ENCODE measurements at places on chromosomes 6 and 20.

DNA sequence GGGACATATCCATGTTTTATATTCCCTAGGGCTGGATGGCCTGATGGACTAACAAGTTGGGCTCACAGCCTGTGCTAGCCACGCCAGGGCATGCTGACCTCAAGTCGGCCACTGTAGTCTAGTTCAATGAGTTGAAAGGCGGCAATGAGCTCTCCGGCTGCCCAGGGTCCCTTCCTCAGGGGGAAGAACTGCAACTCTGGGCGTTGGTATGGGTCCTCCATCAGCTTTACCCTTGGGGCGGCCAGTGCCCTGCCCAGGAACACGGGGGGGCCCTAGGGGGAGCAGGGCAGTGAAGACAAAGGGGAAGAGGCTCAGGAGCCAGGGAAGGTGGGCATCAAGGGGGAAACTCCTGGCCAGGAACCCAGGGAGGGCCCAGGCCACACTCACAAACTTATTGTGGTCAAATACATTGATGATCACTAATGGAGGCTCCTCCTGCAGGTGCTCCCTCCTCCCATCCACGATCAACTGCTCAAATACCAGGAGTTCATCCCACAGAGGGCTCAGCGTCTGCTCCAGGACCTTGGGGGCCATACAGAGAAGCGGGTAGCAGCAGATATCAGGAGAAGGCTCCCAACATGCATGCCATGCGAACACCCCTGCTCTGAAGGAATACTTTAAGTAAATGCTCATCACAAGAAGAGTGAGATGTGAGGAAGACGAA is 32.8 kb upstream of the SPAG4 start:
- DNase-seq = no peak

DNA sequence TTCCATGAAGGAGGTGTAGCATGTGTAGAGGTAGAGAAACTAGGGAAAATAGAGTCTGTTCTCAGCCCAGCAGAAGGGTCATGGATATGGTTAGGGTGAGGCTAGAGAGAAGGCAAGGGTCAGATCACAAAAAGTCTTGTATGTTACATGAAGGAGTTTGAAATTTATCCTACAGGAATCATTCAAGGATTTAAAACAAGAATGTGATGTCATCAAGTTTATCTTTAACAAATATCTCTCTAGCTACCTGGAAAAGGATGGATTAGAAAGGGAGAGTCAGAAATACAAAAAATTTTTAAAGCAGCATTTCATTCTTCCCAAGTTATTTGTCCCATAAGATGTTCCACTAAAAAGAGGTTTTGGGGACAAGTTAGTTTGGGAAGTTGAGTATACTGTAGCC is 4.4 kb upstream of the CHD6 start:
- no peak for DNase-seq

- no peak for DNase-seq
These were observed 61.1 kb upstream of the SPTLC3 start for GRCh38 chr20:12947691-12948090.

GRCh38 chr20:40160097-40160550 is 528.9 kb downstream of the MAFB start:
- peak; percentile 26 for DNase-seq

- DNase-seq = no peak
These were observed 225.4 kb upstream of the TSHZ2 start for GRCh38 chr20:52746770-52747169.

- no peak for DNase-seq
These were observed 18.4 kb downstream of the PDE7B start for GRCh38 chr6:135869857-135870256.

DNA sequence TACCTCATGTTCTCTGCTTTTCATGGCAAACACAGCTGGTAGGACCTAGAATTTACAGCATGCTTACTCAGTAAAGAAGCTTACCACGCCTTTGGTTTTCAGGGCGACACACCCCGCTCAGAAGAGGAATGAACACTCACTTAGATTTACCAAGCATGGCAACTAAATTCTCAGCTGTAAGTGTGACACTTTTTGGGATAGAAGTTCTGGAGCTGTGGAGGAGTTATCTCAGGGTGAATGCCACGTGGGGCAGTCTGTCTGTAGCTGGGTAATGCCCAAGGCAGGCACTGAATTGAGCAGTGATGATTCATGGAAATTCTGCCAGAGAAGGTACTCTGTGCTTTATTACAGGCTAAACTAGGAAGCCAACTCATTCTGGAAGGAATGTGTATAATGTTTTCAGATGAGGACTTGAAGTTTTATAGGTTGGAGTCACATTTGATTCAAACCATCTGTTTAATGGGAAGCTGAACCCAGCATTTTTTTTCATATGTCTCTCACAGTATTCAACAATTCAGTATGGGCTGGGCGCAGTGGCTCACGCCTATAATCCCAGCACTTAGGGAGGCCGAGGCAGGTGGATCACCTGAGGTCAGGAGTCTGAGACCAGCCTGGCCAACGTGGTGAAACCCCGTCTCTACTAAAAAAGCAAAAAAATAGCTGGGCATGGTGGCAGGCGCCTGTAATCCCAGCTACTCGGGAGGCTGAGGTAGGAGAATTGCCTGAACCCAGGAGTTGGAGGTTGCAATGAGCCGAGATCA is 3.5 kb upstream of the PRIM2 start:
- DNase-seq = no peak

DNA sequence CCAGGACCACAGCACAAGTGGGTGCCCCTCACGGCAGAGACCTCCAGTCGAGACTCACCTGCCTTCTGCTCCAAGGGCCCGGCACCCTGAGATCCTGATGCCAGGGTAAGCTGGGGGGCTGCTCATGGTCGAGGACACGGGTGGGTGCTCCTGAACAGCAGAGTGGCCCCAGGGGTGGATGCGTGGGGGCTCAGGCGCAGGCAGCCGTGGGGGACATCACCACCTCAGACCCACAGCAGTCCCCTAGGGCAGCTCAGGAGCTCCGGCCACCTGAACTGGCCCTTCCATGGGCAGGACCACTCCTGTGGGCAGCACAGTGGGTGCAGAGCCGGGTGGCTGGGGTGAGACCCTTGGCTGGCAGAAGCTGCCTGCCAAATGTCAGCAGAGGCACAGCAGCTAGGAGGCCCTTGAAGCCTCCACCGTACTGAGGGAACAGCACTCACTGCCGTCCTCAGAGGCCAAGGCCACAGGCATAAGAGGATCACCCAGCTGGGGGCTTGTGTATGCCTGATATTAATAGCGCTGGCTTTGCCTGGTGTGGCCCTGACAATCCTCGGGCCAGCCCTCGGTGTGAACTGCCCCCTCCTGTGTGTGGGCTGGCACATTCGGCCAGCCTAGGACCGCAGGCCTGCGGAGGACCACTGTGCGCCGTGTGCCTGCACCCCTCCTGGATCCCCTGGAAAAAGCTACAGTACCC is 5.4 kb downstream of the UCKL1 start:
- no peak for DNase-seq

DNA sequence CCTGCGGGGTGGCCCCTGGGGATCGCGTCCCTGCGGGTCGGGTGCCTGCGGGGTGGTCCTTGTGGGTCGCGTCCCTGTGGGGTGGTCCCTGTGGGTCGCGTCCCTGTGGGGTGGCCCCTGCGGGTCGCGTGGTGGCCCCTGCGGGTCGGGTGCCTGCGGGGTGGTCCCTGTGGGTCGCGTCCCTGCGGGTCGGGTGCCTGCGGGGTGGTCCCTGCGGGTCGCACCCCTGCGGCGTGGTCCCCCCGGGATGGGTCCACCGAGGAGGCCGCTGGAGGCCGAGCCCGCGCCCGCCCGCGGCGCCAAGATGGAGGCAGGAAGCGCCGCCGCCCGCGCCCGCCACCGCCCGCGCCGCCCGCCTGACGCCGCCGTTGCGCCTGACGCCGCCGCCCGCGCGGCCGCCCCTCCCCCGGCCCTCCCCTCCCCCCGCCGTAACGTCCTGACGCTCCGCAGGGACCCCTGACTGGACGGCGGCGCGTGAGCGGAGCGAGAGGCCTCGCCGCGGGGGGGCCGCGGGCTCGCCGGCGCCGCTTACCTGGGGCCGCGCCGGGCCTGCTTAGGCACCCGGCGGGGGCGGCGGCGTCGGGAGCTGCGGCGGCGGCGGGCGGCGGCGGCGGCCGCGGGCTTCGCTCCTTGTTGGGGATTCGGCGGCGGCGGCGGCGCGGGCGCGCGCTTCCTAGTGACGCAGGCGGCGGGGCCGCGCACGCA is at the start of gene GMEB2:
TSS of gene GMEB2 (minus strand) at position 678 of the 705 bp plus-strand sequence. CDS start 7,704 bp downstream, outside the sequence.
- peak; percentile 78 for DNase-seq

DNA sequence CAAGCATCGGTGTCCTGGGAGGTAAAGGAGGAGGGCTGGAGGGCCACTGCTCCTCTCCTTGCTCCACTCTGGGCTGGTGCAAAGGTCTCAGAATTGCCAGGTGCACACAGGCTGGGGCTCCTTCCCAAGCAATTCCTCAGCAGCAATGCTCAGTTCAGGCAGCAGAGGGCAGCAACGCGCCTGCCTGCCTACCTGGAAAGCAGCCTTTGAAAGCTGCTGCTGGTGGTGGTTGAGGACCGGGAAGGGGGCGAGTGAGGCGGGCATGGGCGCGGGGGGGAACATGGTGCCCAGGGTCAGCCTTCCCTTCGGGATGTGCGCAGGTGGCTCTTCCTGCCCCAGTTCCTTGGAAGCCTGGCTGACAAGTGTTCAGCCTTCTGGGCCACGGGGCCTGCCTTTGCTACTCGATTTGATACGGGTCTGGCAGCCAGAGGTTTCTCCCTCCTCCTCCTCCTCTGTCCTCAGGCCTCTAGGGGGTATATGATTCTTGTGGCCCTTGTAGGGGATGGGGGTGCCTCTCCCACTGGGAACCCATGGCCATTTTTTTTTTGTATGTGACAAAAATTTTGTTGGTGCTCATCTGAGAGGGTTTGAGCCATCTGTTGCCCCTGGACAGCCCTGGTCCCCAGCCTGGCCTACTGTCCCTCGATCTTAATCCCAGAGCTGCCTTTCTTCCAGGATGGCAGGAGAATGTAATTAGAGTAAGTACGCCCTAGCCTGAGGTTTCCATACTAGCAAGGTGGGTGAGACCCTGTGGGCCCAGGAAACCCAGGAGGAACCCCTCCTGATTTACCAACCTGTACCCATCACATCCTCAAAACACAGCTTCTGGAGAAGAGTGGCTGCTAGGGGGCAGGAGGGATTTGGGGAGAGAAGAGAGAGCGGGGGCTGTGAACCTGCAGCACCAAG is 20.1 kb downstream of the MRPS18A start:
- peak; percentile 90 for DNase-seq

- peak; percentile 40 for DNase-seq
These were observed 5.6 kb upstream of the HLA-DOA start for GRCh38 chr6:33014841-33015634.

DNA sequence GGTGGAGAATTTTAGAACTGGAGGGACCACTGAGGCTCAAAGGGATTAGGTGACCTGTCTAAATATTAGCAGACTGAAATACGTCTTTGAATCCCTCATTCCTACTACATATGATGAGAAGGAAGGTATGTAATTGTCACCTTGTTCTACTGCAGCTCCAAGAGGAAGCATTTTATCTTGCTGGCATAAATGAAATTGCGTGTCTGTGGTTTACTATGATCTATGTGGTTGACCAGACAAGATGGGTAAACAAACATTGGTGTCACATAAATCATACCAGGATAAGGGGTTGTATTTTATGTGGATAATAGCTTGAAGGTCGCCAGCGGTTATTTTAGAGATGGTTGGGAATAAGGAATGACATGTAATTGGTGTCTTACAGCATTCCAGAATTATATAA is 78.2 kb downstream of the LAMA4 start:
- no peak for DNase-seq

DNA sequence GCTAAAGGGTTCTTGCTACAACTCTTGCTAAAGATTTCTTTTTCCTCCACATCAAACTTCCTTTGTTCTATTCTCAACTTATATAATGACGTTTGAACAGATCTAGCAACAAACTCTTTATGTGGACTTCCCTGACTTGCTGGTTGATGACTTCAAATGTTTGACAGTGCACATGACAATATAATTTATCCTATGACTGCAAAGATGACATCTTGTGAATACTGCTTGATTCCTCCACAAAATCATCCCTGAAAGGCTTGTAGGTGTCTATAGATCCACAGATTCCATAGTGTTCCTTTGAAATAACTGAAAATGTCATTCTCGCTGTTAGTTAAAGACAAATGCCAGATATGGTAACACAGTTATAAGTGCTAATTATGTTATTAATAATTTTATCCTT is 478.9 kb downstream of the NKAIN2 start:
- no peak for DNase-seq

- no peak for DNase-seq
These were observed 373.4 kb upstream of the AGPAT4 start for GRCh38 chr6:161647234-161647633.

GRCh38 chr6:74075323-74075722 is 379.3 kb downstream of the CD109 start:
- DNase-seq = no peak
